NCI-H774 (cell line): ENCODE measurements at places on chromosomes 11 and 22.

DNA sequence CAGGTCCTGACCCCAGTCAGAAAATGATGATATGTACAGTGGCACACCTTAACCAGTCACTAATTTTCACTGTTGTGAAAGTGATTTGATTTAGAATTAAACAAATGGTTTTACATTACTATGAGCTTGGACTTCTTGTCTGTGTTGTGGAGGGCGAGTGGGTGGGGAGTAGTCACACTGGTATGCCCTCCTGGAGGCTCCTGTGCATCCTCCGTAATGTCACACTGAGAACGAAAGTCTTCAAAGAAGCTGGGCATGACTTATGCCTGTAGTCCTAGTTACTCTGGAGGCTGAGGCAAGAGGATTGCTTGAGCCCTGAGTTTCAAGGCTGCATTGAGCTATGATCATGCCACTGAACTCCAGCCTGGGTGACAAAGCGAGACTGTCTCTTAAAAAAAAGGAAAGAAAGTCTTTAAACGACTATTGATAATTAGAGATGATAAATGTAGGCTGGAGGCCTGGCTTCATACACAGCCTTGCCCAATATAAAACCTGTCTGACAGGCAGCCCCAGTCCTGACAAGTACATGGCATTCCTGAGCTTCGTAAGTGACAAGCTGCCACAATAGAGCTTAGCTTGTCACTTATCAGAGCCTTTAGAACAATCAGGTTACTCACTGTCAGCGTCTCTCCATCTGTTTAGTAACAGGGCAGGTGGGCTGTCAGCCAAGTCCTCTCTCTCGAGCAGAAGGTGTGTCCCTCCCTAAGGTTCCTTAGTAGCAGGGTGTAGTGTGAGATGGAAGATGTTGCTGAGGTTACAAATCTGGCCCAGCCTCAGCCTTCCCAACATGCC is 5.0 kb upstream of the LIMK2 start:
- no peak for DNase-seq

- no peak for DNase-seq
Observed at GRCh38 chr11:63666874-63667273, 4.3 kb downstream of the ATL3 start.

DNA sequence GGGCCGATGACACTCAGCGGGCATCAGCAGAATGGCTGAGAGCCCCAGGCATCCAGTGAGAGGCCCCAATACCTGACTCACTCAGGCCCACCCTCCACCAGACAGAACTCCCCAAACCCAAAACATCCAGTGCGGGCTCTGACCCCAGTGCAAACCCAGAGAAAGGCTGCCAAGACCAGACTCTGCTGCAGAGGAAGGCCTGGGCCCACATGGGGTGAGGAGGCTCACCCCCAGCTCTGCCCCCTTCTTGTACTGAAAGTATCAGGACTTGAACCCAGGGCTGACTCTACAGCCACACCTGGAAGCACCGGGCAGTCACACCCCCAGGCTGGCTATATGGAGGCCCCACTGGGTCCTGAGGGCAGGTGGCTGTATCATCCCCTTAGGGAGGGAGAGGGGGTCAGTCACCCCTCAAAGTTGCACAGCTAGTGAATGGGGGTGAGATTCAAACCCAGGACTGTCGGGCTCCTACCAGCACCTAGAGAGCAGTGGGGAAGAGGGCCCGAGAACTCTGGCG is 49.3 kb downstream of the IGLL1 start:
- DNase-seq, result no peak

DNA sequence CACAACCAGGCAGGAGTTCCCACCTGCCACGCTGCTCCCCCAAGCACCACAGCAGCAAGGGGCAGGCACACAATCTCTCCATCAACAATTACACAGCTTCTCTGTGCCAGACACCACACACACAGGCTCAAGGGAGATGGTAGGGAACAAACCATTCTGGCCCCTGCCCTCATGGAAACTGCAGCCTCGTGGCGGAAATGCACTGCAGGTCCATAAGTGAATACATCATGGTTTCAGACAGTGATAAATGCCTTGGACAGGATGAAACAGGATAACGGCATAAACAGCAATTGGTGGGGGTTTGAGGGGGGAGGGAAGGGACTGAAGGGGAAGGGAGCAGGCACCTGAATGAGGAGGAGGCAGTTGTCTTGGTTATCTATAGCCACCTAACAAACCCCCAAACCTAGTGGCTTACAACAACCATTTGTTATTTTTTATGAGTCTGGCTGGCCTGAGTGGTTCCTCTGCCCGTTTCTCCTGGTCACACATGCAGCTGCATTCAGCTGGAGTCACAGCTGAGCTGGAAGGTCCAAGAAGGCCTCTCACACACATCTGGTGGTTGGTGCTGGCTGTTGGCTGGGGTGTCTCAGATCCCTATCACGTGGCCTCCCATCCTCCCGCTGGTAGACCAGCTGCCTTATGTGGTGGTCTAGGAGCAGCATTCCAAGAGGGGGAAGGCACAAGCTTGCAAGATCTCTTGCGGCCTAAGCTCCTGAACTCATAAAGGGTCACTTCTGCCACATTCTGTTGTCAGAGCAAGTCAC is 15.0 kb upstream of the YWHAH start:
- DNase-seq, result no peak

GRCh38 chr11:119726150-119726553 is 2.8 kb downstream of the NECTIN1 start:
- DNase-seq, result no peak

DNA sequence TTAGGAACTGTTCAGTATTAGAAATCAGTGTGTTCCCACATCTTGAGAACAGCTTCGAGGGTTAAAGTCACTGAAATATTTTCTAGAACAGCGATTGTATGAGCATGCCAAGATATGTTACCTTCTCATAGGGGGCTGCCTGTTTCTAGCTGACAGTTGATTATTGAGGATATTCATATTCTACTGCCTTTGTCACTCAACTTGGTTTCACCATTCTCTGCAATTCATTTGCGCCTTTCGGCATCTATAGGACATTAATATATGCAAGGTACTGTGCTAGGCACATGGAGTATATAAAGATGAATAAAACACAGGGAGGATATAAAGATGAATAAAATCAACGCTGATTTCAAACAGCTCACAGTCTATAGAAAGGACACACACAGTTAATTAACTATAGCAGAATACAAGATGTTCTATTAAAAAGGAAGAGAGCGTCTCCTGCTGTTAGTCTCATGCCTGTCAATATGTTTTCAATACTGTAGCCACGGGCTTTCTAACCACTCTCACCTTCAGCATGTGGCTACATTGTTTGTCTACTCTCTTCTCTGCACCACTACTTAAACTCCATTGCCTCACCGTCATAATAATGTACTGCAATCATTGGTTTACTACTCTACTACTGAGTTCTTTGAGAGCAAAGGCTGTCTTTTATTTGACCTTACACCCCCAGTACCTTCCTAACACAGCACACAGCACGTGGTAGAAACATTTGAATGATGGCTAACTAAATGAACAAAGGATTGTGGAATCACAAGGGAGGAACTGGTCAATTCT is 81.9 kb downstream of the RAB30 start:
- peak; percentile 43 for DNase-seq

DNA sequence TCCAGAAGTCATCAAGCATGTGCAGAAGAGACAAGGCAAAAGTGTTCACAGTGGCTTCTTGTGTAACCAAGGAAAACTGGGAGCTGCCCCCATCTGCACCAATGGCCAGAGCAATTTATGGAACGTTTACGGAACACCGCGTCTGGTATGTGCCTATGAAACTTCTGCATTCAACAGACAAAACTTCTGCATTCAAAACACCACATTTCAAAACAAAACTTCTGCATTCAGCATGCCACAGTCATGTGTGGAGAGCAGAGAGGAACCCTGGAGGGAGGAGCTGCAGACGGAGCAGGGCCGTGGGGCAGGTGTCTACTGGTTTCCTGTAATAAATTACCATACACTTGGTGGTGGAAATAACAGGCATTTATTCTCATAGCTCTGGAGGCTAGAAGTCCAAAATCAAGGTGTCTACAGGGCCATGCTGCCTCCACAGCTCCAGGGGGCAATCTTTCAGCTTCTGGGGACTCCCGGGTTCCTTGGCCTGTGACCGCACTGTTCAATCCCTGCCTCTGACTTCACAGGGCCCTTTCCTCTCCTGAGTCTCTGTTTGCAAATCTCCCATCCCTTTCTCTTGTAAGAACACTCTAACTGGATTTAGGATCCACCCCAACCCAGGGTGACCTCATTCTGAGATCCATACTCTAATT is 32.2 kb downstream of the RPL3 start:
- no peak for DNase-seq

DNA sequence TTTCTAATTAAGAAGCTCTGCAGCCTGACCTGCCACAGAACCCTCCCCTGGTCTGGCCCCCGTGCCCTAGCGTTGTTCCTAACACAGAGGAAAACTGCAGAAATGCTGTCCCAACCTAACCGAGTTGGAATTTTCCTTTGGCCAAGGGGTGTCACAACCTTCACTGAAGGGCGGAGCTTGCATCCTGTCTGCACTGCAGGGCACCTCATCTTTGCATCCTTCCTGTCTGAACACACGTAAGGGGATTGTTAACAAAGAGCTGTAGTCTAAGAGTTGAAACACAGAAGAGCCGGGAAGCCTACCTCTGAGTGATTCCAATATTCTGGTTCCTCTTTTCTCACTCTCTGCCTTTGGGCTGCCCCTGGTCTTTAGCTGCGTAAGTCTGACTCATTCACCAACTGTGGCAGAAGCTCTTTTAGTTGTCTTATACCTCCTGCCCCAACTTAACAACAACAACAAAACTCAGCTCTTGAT is 1.6 kb downstream of the DIXDC1 start:
- DNase-seq, result no peak

DNA sequence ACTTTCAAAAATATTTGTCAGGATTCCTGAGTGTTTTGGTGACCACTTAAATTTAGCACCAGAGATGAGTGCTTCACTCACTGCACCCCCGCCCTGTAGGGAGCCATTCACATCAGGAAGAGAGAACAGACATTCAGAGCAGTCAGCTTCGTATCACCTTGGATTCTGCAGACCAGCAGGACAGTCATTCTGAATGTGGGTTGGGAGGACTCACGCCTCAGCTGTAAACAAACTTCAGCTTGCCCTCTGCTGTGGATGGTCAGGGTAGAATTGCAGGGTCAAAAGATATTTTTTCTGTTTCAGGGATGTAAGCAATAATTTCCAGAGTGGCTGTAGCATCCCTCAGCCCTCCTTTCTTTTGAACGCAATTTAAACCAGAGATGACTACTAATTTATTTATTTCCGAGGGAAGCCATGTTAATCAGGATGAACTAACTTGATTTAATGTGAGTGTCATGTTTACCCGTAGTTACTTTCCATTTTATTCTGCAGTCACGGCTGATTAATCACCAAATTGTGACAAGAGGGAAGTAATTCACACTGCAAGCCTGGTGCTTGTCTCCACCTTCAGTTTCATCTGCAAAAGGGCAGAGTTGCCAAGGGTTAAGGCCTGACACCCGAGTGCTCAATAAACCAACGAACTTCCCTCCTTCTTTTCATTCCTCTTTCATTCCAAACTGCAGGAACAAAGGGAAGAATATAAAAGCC is 174.2 kb upstream of the DDI1 start:
- no peak for DNase-seq

GRCh38 chr11:114354076-114354475 is 46.2 kb downstream of the C11orf71 start:
- DNase-seq, result no peak

DNA sequence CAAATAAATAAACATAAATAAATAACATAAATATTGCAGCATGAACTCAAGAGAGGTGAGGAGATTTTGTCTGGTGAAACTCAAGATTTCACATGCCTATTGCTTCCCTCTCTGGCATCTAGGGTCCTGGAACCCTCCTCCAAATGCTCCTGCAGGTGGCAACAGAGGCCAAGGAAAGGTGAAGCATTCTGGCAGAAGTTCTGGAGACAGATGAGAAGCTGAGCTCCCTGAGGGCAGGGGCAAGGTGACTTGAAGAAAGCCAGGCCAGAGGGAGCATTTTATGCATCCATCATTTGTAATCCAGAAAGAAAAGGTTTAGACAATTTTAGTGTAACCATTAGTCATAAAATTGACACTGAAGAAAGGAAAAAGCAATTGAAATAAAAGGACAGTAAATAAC is 64.9 kb downstream of the ENDOD1 start:
- DNase-seq, result peak; percentile 22

DNA sequence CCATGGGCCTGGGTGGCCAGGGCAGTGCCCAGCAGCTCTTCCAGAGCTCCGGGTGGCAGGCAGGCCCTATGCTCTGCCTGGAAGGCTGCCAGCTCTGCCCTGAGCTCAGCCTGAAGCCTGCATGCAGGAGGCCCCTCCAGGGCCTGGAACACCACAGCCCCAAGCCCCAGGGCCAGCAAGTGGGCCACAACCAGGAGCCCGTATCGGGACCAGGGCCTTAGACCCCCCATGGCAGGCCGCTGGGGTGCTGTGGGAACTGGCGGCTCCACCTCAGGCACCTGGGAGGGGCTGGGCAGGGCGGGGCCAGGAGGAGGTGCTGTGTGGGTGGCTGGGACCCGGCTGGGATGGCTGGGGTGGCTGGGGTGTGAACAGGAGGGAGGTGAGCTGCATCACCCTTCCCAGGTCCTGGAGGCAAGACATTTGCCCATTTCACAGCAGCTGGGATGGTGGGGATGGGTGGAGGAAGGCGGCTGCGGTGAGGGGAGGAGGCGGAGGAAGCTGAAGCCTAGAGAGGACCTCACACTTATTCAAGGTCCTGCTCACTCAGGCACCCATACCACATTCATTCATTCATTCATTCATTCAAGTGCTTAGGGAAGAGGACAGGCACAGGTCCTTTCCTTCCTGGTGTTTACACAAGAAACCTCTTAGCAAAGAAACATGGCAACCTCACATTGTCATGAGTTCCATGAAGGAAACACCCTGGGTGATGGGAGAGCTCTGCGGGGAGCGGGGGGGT is at the start of gene KCNK7:
KCNK7 (minus strand) TSS at position 258 of the 739 bp plus-strand sequence; CDS start at position 230, 28 bp downstream.
- no peak for DNase-seq

DNA sequence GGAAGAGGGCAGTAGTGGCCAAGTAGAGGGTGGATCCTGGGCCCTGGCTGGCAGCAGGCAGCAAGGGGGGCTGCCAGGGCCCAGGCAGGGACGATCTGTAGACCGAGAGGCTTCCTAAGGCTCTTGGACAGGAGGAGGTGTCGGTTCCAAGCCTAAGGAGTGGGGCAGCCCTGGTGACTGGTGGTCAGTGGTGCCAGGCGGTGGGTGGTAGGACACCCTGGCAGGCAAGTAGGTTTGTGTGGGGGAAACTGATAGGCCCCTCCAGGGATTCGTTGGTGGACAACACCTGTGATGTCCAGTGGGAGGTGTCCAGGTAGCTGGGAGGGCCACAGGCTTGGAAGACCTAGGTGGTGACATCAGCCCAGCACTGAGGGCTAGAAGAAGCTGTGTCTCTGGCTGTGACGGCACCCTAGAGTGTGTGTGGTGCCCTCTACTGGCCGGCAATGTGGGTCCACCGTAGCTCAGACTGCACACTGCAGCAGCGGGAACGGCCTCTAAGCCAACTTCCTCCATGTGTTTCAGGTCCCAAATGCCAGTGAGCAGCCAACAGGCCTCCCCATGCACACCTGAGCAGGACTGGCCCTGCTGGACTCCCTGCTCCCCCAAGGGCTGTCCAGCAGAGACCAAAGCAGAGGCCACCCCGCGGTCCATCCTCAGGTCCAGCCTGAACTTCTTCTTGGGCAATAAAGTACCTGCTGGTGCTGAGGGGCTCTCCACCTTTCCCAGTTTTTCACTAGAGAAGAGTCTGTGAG is 9.4 kb upstream of the SAMM50 start:
- DNase-seq, result peak; percentile 3

- no peak for DNase-seq
Observed at GRCh38 chr11:76237914-76238313, 31.6 kb upstream of the WNT11 start.
